COR-L47 (cell line): ENCODE measurements at places on chromosomes 3 and 15.
A peak's percentile ranks its signal among the peaks of the same experiment; 100 is the strongest.

- DNase-seq, result no peak
These were observed 354.5 kb upstream of the THBS1 start for GRCh38 chr15:39226169-39226937.

DNA sequence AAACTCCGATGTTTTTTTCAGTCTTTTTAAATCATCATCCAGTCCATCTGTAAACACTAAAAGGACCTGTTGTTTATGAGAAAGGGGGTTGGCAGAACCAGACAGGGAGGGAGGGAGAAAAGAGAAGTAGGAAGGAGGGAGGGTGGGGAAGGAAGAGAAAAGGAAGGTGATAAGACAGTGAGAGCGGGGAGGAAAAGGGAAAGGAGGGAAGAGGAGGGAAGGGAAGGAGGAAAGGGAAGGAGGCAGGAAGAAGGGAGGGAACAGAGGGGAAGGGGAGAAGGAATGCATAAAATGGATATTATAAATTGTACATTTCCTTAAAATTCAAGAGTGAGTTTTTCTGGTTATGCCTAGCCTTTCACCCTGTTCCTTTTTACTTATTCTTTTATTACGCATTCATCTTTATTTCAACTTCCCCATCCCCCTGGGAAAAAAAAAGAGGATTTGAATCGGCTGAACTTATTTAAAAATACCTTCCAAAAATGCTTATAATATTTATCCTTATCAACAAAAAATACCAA is 50.1 kb upstream of the CAPN7 start:
- no peak for DNase-seq

GRCh38 chr15:46251903-46252302 is 617.1 kb downstream of the SQOR start:
- DNase-seq, result peak; percentile 87

GRCh38 chr3:158909870-158910269 is 108.0 kb downstream of the MFSD1 start:
- no peak for DNase-seq

- DNase-seq, result no peak
These were observed 148.1 kb downstream of the KLHL25 start for GRCh38 chr15:85646538-85647091.
